ENCODE measurements at places on chromosomes 5 and 9. TPM values are rescaled to one million over a fixed set of nuclear protein-coding genes. Genes with fewer than 3 reads are reported as not detected.
A peak's percentile ranks its signal among the peaks of the same experiment; 100 is the strongest.

The MRPS30 gene
- total RNA-seq, result 57.9 TPM

The IDNK gene
- 3.8 TPM for total RNA-seq

- no peak for DNase-seq
These were observed 641 bp downstream of the ATP6V1G1 start for GRCh38 chr9:114588210-114588609.

GRCh38 chr5:112221128-112221527 is 197.9 kb downstream of the EPB41L4A start:
- DNase-seq, result no peak

The DIPK1B gene
- 6.1 TPM for total RNA-seq

GRCh38 chr5:88831816-88832215 is 51.2 kb downstream of the MEF2C start:
- DNase-seq, result no peak

GRCh38 chr5:135697959-135698345 is 119.2 kb upstream of the CXCL14 start:
- no peak for DNase-seq

GRCh38 chr5:120958877-120959485 is 494.9 kb downstream of the PRR16 start:
- no peak for DNase-seq

- peak; percentile 90 for DNase-seq
These were observed at the start of gene SH3RF2 for GRCh38 chr5:145936401-145937131. Gene SH3RF2 (plus strand): TSS chr5:145936578. CDS start chr5:145937929, 1,351 bp downstream.

The MAMDC2 gene
- not detected for total RNA-seq

The FAM221B gene
- total RNA-seq, result not detected

DNA sequence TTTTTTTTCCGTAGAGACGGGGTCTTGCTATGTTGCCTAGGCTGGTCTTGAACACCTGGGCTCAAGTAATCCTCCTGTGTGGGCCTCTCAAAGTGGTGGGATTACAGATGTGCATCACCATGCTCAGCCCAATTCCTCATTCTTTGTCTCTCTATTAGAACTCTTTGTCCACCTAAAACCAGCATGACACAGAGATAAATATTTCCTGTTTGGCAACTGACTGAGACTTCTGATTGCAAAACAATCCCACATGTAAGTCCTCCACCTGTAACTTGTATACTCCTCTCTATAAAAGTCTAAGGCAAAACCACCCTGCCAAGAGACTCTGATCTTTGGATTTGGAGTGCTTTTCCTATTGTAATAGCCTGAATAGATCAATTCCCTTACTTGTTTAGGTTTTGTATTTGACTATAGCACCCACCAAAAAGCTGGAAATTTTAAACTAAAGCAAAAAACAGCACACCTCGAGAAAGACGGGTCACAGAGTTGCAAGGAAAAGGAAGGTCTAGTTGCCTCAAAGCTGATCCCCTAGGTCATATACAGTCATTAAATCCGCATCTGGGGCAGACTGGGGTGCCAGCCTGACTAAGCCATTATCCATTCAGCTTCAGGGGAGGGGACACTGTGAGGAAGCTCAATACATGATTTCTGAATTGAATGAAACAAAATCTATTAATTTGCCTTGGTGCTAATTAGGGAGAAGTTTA is 13.5 kb upstream of the KIF27 start:
- peak; percentile 44 for DNase-seq

DNA sequence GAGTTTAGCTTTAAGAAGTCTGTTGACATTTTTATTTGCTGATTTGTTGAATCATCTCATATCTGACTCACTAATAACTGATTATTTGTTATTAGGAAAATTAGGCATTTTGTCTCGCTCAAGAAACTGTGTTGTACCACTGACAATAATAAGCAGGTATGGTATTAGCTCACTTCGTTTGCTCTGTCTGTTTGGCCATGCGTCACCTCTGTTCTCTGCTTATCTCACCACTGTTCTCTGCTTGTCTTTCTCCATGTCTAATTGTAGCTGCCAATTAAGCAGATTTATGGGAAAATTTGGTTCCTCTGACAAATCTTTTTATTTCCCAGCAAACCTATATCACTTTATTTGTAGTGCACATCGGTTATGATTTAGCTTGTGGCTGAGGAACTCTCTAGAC is 138.9 kb downstream of the WDR41 start:
- DNase-seq, result no peak

The PNPLA7 gene
- total RNA-seq, result 0.14 TPM
